GM12891 (cell line): ENCODE measurements at places on chromosomes 12 and 14.

GRCh38 chr14:65486863-65487262, 74.3 kb downstream of the FUT8 start:
- DNase-seq: no peak

DNA sequence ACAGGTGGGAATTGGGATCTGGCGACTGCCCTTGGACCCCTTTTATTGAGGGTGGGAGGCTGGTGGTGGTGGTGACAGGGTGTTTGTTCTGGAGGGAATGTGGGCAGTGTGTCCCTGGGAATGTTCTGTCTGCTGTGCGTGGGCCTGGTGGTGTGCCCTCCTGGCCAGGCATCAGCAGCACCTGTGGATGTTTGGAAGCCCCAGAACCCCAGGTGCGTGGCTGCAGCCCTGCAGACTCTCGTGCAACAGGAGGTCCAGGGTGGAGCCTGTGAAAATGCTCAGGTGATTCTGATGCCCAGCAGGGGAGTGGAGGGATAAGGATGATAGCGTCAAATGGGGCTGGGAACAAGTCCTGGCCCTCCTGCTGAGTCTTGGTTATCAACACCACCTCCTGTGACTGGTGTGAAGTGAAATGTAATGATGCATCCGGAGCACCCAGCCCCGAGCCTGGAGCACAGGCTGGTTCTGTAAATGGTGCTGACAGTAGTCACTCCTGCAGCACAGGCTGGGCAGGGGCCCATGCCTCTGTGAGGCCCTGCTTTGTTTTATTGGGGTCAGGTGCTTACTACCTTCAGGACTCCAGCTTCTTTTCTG, 176.6 kb downstream of the TSPAN9 start:
- no peak for DNase-seq

DNA sequence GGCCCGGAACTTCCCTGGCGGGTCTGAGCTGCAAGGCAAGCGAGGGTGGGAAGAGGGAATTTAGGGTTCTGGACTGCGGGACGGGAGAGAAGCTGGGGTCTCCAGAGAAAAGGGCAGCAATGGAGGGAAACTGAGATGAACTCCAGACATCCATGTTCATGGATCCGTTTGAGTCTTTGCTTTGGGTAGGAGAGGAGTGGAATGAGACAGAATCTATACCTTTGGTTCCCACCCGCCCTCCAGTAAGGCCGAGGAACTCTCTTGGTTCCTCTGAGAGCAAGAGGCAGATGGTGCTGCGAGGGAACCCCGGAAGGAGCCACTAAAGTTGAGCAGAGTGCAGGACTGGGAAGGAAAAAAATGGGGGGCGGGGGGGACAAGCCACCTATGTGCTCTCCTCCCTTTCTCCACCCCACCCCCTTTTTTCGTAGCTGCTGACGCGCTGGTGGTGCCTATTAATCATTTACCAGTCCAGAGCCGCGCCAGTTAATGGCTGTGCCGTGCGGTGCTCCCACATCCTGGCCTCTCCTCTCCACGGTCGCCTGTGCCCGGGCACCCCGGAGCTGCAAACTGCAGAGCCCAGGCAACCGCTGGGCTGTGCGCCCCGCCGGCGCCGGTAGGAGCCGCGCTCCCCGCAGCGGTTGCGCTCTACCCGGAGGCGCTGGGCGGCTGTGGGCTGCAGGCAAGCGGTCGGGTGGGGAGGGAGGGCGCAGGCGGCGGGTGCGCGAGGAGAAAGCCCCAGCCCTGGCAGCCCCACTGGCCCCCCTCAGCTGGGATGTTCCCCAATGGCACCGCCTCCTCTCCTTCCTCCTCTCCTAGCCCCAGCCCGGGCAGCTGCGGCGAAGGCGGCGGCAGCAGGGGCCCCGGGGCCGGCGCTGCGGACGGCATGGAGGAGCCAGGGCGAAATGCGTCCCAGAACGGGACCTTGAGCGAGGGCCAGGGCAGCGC, 1.2 kb downstream of the SSTR1 start:
- DNase-seq: no peak

GRCh38 chr12:24708043-24708442, 240.9 kb downstream of the BCAT1 start:
- no peak for DNase-seq

DNA sequence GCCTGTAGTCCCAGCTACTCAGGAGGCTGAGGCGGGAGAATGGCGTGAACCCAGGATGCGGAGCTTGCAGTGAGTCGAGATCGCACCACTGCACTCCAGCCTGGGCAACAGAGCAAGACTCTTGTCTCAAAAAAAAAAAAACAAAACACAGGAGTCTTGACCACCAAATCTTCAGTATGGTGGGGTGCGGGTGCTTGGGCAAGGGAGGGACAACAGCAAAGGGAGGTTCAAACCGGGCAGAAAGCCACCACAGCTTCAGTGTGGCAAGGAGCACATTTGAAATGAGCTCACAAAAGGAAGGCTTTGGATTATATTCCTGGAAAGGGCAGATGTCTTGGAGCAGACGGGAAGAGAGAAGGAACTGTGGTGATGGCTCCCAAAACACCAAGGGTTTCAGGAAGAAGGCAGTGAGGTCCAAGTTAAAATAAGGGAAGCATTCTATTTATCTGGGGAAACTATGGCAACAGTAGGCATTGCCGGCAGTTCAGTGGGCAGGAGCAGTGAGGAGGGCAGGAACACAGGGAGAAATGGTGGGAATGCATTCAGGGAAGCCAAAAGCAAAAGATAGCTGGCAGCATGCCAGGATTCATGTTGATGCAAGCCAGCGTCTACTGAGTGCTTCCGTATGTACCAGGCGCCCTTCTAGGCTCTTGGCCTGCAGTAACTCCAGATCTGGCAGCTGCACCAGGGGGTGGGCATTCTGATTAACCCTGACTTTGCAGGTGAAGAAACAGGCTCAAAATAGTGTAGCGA, 51.0 kb upstream of the SRSF5 start:
- no peak for DNase-seq

DNA sequence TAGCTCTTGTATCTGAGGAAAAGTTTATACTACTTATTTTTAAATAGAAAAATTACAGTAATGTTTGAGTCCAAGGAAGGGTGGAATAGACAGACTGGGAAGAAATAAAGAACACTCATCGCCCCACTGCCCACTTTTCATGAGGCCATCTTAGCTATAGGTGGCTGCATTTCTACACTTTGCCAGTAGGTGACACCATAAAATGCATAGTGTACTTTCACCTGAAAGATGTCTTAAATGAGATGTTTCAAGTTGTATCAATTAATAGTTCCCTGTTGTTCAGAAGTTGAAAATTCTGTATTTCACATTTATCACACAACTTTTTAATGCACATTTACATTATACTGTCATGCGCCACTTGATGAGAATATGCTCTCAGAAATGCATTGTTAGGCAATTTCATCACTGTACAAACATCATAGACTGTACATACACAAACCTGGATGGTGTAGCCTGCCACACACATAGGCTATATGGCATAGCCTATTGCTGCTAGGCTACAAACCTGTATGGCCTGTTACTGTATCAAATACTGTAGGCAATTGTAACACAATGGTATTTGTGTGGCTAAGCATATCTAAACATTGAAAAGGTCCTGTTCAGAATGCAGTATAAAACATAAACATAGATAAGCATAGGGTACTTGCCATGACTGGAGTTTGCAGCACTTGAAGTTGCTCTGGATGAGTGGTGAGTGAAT, 27.6 kb downstream of the PMCH start:
- no peak for DNase-seq

DNA sequence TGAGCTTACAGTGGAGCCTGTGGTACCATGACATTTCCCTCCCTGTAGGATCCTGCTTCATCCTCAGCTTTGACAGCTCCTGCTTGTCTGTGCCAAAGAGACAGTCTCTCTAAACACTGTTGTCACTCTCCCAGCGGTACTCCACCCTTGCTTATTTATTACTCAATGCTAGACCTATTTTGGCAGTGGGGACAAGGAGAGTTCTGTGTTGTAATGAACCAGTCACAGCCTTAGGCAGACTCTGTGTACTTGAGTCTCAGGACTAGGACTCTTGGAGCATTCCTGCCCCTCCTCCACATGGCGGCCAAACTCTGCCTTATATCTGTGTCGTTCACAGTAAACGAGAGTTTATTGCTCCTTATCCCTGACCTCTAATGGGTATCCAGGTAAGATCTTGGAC, 70.9 kb downstream of the PIK3C2G start:
- DNase-seq: no peak

DNA sequence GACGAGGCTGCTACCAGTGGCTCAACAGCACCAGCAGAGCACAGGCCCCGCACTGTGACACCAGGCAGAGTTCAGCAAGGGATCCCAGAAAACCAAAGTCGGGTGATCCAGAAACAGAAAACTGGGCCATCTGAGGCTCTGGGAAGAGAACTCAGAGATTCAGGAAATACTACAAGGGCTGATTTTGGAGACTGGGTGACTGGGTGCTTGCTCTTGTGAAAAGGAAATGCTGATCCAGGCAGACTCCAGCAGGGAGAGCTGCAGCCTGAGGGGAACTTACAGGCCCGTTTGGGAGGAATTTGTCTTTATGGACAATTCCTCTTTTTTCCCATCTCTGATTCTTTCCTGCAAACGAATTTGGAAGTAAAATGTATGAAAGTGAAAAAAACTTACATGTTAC, 28.2 kb downstream of the FOXN3 start:
- DNase-seq: no peak

DNA sequence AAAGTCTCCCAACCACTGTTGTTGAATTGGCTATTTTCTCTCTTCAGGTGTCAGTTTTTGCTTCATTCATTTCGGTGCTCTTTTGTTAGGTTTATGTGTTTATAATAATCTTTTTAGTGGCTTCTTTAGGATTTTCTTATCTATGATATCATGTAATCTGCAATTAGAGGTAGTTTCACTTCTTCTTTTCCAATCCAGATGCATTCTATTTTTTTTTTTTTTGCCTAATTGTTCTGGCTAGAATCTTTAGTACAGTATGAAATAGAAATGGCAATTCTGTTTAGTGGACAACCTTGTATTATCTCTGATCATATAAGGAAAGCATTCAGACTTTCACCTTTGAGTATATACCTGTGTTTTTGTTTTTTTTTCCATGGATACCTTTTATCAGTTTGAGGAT, 17.4 kb downstream of the CNOT2 start:
- DNase-seq: no peak

- no peak for DNase-seq
Observed at GRCh38 chr12:2054091-2055018, 1.6 kb downstream of the CACNA1C start.

GRCh38 chr14:39113685-39114072, 444 bp upstream of the GEMIN2 start:
- no peak for DNase-seq

GRCh38 chr14:74525361-74525851, 31.8 kb downstream of the ISCA2 start:
- no peak for DNase-seq

DNA sequence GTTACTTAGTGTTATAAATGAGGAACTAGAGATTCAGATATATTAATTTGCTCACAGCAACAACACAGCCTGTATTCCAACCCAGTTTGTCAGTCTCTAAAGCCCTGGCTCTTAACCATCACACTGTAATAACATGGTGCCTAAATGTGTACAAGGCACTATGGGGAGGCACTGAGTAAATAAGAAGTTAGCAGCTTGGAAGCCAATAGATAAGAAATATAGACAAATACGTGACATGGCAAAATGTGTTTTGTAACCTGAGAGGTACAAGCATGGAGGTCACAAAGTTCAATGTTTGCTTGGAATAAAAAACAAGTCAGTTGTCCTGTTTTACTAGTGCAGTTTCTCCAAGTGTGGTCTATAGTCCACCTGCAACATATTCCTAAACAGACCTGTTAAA, 16.3 kb upstream of the SLCO1A2 start:
- DNase-seq: no peak

DNA sequence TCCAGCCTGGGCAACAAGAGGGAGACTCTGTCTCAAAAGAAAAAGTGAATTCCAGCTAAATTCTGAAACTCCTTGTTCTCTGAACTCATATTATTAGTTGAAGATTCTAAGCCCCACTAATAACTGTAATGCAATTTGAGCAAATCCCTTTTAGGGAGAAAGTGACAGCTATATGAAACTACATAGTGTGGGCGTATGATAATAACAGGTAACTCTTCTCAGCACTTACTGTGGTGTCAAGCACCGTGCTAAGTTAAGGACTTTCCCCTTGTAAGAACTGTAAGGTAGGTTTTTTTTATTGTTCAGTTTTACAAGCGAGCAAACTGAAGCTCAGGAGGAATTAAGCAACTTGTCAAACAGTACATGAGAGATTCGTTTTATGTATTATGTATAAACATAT, 5.4 kb downstream of the ANKRD13A start:
- no peak for DNase-seq

DNA sequence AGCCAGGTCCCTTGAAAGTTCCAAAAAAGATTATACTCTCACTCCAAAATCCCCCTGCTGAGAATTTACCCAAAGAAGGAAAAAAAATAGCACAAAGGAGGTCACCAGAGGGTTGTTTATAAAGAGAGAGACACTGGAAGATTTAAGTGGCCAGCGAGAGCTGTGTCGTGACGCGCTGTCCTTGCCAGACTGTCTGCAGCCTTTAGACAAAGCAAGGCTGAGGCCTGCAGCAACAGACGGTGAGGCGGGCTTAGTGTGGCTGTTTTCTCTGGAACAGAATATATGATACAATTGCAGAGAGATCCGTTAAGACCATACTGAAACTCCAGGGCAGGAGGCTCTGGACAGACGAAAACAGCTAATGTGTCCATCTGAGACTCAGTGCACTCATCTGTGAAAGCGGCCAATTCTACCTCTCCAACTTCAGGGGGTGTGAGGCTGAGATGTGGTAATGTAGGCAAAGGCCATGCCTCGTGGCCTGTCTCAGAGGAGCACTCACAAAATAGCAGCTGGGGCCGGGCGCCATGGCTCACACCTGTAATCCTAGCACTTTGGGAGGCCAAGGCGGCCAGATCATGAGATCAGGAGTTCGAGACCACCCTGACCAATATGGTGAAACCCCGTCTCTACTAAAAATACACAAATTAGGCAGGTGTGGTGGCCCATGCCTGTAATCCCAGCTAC, 36.2 kb downstream of the ANAPC7 start:
- no peak for DNase-seq

DNA sequence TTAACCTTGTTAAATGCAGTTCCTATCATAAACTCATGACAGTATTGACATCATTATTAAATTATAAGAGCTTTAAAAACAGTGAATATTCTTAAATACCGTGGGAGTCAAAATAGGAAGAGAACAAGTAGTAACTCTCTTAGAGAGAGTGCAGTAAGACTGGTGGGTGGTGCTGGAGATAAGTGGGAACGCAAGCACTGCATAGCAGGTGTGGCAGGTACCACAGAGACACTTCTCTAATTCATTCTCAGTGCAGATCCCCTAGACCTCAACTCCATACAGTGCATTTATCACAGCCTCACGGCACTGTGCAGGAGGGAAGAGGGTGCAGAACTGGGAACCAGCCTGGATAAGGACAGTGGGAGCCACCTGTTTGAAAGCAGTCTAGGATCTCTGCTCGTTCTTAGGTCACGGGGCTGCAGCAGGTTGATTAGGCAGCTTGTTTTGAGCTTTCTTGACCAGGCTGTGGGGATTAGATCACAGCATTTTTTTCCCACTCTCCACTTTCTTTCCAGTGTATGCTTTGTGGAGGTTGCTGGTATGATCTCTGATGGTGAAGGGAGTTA, 165.6 kb downstream of the PRKCH start:
- DNase-seq: no peak

DNA sequence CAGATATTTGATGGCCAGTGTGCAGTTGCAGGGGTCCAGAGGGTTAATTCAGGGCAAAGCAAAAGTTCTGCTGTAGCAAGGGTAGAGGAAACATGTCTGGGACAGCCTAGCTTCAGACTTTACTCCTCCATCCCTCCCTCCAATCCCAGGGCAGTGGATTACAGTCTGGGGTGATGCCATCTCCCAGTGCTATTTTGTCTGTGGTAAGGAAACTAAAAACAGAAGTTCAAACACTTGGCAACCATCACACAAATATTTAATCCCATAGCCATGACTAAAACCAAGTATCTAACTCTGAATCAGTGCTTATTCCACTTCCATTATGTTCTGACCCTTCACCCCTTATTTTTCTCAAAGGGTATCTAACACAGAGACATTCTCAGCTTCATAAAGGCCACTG, 61.8 kb downstream of the PIK3C2G start:
- no peak for DNase-seq
